ENCODE measurements at places on chromosomes 12 and 14.

- DNase-seq: no peak
Measured at GRCh38 chr12:91853350-91854127, 292.1 kb downstream of the BTG1 start.

GRCh38 chr12:126936181-126936851 lies 1330.7 kb upstream of the TMEM132C start:
- no peak for DNase-seq

DNA sequence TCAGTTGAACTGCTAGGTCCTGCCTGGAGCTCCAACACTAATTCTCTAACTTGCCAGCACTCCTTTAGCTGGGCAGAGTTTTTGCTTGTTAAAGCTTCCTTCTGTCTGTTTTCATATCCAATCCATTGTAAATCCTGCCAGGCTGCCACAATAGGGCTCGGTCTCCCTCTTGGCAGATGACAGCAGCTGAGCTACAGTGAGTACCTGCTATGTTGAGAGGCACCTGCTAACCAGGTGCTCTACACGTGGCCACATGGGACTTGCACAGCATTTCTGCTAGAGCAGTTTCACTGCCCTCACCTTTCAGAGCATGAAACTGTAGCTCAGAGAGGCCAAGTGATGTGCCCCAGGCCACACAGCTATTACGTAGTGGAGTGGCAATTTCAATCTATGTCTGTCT lies 106.6 kb upstream of the NOS1 start:
- DNase-seq: no peak

DNA sequence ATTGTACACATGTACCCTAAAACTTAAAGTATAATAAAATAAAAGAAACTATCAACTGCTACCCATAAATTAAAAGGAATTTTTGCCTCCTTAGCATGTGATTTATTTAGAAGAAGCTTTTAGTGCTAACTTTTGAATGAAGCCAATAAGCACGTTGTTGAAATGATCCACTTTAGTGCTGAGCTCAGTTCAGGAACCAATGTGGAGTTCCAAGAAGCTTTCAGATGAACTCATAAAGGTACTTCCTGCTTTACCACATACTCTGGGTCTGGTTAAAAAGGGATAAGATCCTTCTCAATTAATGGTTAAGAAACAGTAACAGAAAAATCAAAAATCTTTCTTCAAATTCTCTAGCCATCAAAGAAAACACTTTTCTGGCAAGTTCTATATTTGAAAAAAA lies 39.4 kb downstream of the TMTC1 start:
- DNase-seq: no peak

DNA sequence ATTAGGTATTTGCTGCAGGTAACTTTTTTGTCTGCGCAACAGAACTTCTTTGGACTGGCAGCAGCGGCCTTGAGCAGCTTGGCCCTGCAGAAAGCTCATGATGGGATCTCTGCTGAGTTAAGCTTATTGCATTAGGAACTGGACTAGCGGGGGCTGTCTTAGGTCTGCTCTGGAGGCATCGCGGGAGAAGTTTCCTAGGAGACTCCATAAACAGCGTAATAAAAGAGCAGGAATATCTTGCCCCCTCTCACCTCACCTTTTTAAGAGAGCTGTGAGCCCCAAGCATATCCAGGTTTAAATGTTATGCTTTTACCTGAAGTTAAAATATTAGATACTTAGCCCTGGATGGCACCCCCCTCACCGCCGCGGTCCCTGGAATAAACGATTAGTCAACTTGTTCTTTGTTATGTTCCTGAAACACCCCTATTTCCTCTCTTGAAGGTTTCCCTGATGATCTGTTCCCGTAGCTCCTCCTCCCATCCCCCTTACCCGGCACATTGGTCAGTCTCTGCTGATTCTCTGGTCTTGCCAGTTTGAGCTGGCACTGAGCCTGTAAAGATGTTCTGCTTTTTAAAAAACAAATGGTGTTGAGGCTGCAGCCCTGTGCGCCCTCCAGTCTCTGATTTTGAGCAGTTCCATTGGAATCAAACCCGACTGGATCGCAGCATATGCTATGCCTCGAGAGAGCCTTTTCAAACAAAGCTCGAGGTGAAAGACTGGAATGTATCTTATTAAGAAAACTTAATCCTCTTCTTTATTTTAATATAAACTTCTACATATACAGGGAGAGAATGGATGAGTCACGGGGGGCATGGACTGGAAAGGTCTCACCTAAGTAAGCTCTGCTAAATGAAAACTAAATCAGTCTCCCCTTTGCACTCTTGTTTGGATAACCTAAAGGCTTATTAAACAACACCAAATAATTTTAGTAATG lies 1.9 kb downstream of the MLXIP start:
- DNase-seq: no peak

GRCh38 chr12:116026346-116026745 lies 251.1 kb downstream of the MED13L start:
- no peak for DNase-seq

- no peak for DNase-seq
Measured at GRCh38 chr12:124633365-124634362, 66.3 kb upstream of the NCOR2 start.

DNA sequence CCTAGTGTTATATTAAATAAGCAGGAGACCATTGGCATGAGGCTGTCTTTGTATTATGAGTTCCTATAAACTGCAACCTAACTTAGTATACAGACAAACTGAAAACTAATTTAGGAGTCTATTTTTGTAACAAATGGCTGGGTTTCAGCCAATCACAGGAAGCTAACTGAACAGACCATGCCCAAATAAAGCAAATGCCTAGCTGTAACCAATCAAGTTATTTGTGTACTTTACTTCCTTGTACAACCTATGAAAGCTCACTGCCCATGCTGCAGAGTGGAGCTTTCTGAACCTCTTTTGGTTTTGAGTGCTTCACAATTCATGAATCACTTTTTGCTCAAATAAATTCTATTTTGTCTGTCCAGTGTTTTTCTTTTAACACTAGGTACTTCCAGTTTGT lies 41.6 kb downstream of the GUCY2C start:
- DNase-seq: no peak

- no peak for DNase-seq
Measured at GRCh38 chr12:81759190-81760051, at the start of gene PPFIA2. Gene PPFIA2 (minus strand): TSS chr12:81759350.

- DNase-seq: no peak
Measured at GRCh38 chr12:89962648-89963047, 254.0 kb upstream of the ATP2B1 start.

DNA sequence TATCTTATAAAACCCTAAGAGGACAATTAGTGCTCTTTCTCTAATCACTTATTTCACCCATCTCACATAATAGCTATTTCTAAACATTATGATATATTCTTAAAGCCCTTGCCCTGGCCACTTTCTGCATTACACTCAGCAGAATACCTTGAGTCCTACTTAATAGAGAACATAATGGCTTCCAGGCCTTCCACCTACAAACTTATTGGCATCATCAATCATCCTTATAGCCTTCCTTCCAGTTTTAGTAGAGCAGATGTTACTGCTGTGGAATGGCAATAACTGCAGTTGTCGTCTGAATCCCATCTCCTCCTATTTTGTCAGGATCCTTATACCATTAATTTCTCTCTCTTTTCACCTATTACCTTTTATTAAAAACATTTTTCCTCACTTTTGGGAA lies 1127.4 kb downstream of the LRFN5 start:
- DNase-seq: no peak

- no peak for DNase-seq
Measured at GRCh38 chr12:21941506-21942376, 515 bp upstream of the ABCC9 start.

DNA sequence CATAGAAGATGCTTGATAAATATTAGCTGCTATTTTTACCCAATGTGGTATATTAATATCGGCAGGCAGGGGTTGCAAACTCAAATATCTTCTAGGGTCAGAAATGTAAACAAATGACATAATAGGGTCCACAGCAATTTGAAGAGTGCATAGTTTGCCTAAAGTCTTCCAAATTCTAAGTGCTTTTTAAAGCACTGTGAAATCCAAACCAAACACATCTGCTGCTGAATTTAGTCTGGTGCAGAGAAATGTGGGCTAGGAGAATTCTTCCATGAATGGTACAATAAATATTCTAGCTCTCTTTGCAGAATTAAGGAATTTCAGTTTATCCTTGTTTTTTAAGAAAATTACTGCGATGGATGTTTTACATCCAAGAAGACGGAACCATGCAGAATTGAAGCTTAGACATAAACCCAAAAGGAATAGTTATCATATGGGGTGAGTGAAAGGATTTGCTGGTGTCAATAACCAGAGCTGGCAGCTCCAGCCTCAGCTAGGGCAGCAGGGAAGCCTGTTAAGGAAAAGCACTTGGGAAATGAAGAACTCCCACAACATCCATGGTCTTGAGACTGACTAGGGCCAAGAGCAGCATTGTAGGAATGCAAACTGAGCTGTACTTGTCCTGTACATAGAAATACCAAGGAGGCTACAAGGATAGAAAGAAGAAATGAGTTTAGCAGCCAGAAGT lies 65.5 kb downstream of the PTPRR start:
- DNase-seq: no peak

DNA sequence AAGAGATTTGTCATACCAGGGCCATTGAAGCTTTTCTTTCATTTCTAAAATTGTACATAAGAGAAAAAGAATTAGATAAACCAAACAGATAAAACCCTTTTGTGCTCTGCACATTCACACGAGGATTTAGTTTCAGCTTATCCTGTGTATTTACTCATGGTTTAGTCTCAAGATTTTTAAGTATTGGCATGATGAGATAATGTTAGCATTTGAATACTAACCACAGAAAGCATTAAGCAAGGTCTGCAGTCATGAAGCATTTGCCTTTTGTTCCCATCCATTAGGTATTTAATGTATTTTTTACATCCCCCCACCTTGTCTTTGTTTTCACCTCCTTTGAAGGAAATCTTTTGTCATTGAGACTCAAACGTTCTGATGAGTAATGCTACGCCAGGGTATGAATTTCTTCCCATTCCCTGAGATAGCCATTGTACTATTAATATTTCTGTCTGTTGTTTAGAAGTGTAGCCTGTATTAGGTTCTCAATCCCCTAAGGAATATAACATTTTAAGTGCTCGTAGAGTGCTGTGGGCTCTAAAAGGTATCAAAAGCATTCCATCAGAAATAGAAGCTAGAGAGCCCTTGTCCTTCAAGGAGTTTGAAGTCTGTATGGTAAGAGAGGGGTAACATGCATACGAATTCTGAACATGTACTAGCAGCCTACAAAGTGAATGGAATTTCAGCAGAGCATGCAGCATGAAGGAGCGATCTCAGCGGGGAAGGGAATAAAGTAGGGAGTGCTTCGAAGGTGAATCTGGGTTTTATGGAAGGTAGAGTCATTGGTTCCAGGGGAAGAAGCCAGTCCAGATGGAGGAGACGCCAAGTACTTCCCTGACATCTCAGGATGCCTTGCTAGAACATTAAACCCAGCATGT lies 22.3 kb downstream of the CRADD start:
- DNase-seq: no peak

- no peak for DNase-seq
Measured at GRCh38 chr14:81991998-81992397, 458.3 kb upstream of the SEL1L start.

GRCh38 chr12:120978296-120979219 lies at the start of gene HNF1A:
Gene HNF1A (plus strand): TSS chr12:120978543. CDS start chr12:120978769, 226 bp downstream.
- no peak for DNase-seq

GRCh38 chr12:29222200-29222599 lies 73.1 kb downstream of the FAR2 start:
- no peak for DNase-seq

- DNase-seq: no peak
Measured at GRCh38 chr14:94884616-94885230, 114.8 kb upstream of the GSC start.

GRCh38 chr12:92553389-92553788 lies 149.4 kb upstream of the PLEKHG7 start:
- no peak for DNase-seq

DNA sequence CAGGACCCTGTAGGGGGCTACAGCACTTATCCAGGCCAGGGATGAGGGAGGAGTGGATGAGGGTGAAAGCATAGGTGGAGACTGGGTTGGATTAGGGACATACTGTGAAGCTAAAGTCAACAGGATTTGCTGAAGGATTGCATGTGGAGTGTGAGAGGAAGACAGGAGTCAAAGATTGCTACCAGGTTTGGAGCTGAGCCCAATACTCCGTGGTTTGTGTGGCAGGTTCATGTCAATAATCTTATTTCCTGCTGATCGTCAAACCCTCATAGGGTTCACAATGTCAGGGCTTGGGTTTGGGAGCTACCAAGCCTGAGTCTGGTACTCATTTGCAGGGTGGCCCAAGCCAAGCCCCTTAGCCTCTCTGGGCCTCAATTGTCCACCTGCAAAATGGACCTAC lies 77.1 kb upstream of the PLXNC1 start:
- no peak for DNase-seq

DNA sequence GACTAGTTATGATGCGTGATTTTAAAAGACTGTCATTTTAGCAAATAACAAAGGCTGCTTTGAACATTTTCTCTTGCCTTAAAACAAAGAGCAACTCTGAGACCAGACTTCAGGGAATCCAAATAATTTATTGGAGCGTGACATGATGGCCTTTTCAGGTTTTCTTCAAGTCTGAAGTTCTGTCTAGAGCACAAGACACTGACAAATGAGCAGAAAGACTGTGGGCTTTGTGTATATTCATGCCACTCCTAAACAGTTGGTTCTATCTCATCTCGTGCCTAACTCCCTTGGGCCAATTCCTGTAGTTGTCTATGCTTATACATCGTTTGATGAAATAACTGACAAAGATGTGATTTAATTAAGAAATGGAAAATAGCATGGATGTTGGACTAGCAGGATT lies 47.5 kb downstream of the IFT81 start:
- DNase-seq: no peak

GRCh38 chr12:132163041-132163910 lies 19.0 kb downstream of the NOC4L start:
- no peak for DNase-seq

DNA sequence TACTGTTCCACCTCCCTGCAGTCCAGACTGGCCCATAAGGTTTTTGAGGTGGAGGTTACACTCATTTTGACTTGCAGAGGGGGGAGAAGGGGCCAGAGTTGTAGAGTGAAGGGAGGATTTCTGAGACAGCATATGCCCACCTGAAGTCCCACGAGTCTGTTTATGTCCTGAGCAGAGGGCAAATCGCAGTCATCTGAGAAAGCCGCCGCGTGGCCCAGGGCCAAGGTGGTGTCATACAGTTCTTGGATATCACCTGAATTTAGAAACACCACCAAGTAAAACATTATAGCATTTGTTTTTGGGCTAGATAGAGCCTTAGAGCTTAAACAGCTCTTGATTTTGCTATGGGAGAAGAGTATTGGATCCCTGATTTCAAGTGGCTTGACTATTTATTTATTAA lies 30.9 kb downstream of the TDG start:
- no peak for DNase-seq

- DNase-seq: no peak
Measured at GRCh38 chr14:96119947-96120346, 80.8 kb downstream of the C14orf132 start.

- DNase-seq: no peak
Measured at GRCh38 chr14:99996951-99997571, 68.2 kb upstream of the EVL start.

GRCh38 chr14:21100931-21101330 lies at the start of gene TMEM253:
Gene TMEM253 (plus strand): TSS chr14:21101066. CDS start chr14:21101344, 278 bp downstream.
- no peak for DNase-seq

DNA sequence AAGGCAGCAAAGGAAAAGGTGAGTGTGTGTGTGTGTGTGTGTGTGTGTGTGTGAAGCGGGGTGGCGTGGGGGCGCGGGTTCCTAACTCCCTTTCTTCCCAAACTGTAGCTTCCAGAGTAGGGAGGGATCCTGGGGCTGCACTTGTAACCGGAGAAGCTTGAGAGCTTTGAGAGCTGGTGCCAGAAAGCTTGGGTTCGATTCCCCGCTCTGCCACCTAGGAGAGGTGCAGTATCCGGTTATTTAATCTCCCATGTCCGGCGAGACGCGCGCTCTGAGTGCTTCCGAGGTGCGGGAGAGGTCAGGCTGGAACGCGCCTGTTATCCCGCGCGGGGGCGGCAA lies 7.2 kb upstream of the RACGAP1 start:
- no peak for DNase-seq

GRCh38 chr12:79298506-79298905 lies 392.3 kb downstream of the PAWR start:
- DNase-seq: no peak

Data from activated CD8-positive, alpha-beta memory T cell treated with anti-CD3 and anti-CD28 coated beads, Interleukin-2, amount 10 ng/mL, durations not matched to agents 7 days and 5 days (primary cell).